ENCODE measurements at places on chromosomes 3 and 15.

DNA sequence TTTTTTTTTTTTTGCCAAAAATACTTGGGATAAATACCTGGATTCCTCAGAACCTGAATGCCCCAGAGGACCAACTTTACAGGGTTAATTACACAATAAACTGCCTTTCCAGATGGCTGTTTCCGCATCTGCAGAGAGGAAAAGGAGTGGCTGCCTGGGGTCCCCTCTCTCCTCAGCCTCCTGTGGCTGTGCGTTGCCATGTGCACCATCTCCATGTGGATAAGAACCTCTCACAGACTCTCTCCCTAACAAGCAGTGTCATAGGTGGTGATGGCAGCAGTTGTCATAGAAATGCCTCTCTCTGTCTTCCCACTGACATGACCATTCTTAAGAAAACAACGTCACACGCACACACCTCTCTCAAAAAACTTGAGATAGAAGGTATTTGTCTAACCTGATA is 179.4 kb downstream of the RPLP1 start:
- DNase-seq = no peak

DNA sequence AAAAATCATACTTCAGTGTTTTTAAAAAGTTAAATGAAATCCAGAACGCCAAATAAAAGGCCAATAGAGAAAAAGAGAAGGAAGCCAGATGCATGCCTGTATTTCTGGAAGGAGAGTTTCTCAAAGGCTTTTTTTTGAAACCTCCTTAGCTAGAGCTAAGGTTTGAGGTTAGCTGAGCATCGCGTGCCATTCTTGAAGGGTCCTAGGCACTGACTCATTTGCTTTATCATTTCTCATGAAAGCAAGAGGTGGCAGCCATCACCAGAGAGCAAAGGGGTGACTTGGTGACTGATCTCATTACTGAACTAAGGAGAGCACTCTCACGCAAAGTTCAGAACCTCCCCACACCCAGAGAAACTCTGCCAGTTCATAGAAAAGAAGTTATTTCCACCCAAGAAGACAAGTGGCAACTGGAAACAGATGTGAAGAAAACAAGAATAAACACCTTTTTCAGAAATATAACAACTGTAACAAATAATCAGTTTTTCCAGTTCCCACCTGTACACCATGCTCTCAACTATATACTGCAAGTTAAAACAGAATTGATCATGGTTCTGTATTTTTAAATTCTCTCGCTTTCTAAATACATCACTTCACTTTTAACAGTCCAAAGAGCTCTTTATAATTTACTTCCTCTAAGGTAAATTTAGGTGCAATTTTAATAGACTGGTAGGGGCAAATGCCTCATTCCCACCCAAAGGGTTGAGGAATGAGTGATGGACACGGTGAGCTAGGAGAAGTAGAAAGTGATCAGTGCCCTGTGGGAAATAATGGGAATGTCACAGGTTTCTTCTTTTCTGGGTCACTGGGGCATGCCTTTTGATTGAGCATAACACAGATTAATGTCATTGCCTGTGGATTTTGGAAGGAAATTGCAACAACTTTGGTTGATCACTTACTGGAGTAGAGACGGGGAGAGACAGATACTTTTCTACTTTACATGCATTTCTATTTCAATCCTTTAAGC is 24.7 kb downstream of the GPR15 start:
- DNase-seq = no peak

DNA sequence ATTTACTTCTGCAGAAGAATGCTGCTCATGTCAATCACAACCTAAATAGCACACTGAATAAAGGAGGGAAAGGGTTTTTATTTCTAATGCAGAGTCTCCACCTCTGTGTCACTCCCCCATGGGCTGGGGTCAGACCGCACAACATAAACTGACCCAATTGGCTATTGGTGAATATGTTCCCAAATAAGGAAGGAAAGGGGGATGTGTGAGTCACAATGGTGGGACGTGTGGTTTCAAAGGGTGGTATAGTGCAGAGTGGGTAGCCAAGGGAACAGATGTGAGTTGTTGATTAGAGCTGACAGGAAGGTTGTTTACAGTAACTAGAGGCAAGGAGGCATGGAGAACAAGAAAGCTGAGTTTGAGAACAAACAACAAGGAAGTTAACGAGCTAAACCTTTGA is 491.8 kb downstream of the ZPLD1 start:
- no peak for DNase-seq

DNA sequence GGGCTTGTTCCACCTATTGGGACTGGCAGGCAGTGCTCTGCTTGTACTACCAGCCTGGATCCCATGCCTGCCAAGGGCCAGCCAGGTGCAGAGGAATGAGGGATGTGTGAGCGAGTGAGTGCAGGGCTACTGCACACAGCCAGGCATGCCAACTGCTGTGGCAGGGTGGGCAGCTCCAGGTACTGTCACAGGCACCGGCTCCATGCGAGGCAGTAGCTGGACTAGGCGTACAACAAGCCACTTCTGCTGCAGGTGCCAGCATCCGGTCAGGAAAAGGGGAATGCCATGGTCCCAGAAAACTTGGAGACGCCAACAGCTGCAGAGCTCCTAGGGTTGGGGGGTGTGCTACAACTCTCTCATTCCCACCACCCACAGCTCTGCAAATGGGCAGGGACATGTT is 1356.7 kb downstream of the SI start:
- DNase-seq = no peak

GRCh38 chr3:142553741-142554140 is 24.8 kb downstream of the ATR start:
- DNase-seq = no peak

All from hepatic stellate cell (primary cell).